Natural killer cell treated with Interleukin-12 subunit alpha and Interleukin-12 subunit beta and Interleukin-15 and Interleukin-18, amount 100 ng/mL, for 72 hours (primary cell): ENCODE measurements at places on chromosomes 1 and 21. TPM values are rescaled to one million over a fixed set of nuclear protein-coding genes. Genes with fewer than 3 reads are reported as not detected.

The NRDC gene
- 204 TPM for total RNA-seq

The RGS8 gene
- not detected for total RNA-seq

The NPHS2 gene
- total RNA-seq, result not detected

The CLCNKA gene
- not detected for total RNA-seq

The CFAP57 gene
- total RNA-seq, result not detected

The APCS gene
- not detected for total RNA-seq

The TSACC gene
- total RNA-seq, result not detected

The PLEKHA6 gene
- total RNA-seq, result 0.17 TPM

The IL10RB gene
- total RNA-seq, result 22.2 TPM

The FCGR3B gene
- 2.7 TPM for total RNA-seq

The SHISAL2A gene
- 2.8 TPM for total RNA-seq

The KISS1 gene
- not detected for total RNA-seq

The SERPINC1 gene
- not detected for total RNA-seq

The TMEM82 gene
- total RNA-seq, result not detected
